ENCODE measurements at places on chromosomes 2 and 18. TPM values are rescaled to one million over a fixed set of nuclear protein-coding genes. Genes with fewer than 3 reads are reported as not detected.

The CPLX4 gene
- total RNA-seq, result not detected

The WDFY1 gene
- total RNA-seq, result 36.8 TPM

The SAG gene
- not detected for total RNA-seq

The ANKRD30B gene
- total RNA-seq, result not detected

The FAM110C gene
- 0.21 TPM for total RNA-seq

The DNAJB2 gene
- total RNA-seq, result 40.3 TPM

The UGT1A9 gene
- 4.9 TPM for total RNA-seq

The COL5A2 gene
- 72.7 TPM for total RNA-seq

The CRYGC gene
- total RNA-seq, result not detected

The TEKT4 gene
- not detected for total RNA-seq

The ADD2 gene
- total RNA-seq, result 28.6 TPM

The HADHA gene
- 115 TPM for total RNA-seq

The TYMS gene
- 178 TPM for total RNA-seq

The CCDC121 gene
- 3.3 TPM for total RNA-seq

The ZBTB7C gene
- total RNA-seq, result 0.23 TPM

The CAPN10 gene
- total RNA-seq, result 22.7 TPM

The MAIP1 gene
- total RNA-seq, result 39.6 TPM

The CERKL gene
- 0.24 TPM for total RNA-seq

The SERPINB10 gene
- not detected for total RNA-seq

The NAPG gene
- total RNA-seq, result 11.3 TPM

The MAL gene
- total RNA-seq, result 0.20 TPM

The ATP6V1C2 gene
- 0.15 TPM for total RNA-seq

The MOCOS gene
- total RNA-seq, result 3.6 TPM

The MALL gene
- 143 TPM for total RNA-seq

The C2orf66 gene
- not detected for total RNA-seq

The ASTL gene
- not detected for total RNA-seq

The KLHL41 gene
- 0.13 TPM for total RNA-seq

The SRBD1 gene
- total RNA-seq, result 8.3 TPM

The GKN2 gene
- total RNA-seq, result 1.9 TPM

The TACR1 gene
- total RNA-seq, result 0.21 TPM

The TM4SF20 gene
- 6.6 TPM for total RNA-seq

The LHCGR gene
- total RNA-seq, result not detected

The TRAK2 gene
- total RNA-seq, result 14.2 TPM

The SNORC gene
- total RNA-seq, result 2.4 TPM

The IAH1 gene
- 112 TPM for total RNA-seq

The OR6B2 gene
- not detected for total RNA-seq

The ST6GAL2 gene
- 13.8 TPM for total RNA-seq

The KIAA2012 gene
- total RNA-seq, result not detected

The SIX3 gene
- total RNA-seq, result 2.9 TPM

Measured in A549 treated with Hydrocortisone at 1 μM for 4 hours (cell line).